Hematopoietic multipotent progenitor cell (in vitro differentiated cells): ENCODE measurements at places on chromosomes 11 and 22. TPM values are rescaled to one million over a fixed set of nuclear protein-coding genes. Genes with fewer than 3 reads are reported as not detected.
A peak's percentile ranks its signal among the peaks of the same experiment; 100 is the strongest.

DNA sequence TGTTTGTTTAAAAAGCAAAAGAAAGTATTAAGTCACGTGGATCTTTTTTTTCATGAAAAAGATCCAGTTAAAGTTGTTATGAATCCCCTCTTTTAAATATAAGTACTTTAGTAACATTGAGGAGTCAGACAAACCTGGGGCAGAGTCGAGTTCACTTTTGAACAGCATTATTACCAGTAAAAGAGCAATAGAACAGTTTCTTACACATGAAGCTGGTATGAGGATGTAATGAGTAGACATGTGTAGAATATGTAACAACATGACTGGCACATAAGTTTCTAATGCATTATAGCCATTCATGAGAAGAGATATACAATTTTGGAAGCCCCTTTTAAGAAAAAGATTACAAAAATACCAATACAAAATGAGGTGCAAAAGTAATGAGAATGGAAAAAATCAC, 7.6 kb upstream of the MUC15 start:
- no peak for DNase-seq

DNA sequence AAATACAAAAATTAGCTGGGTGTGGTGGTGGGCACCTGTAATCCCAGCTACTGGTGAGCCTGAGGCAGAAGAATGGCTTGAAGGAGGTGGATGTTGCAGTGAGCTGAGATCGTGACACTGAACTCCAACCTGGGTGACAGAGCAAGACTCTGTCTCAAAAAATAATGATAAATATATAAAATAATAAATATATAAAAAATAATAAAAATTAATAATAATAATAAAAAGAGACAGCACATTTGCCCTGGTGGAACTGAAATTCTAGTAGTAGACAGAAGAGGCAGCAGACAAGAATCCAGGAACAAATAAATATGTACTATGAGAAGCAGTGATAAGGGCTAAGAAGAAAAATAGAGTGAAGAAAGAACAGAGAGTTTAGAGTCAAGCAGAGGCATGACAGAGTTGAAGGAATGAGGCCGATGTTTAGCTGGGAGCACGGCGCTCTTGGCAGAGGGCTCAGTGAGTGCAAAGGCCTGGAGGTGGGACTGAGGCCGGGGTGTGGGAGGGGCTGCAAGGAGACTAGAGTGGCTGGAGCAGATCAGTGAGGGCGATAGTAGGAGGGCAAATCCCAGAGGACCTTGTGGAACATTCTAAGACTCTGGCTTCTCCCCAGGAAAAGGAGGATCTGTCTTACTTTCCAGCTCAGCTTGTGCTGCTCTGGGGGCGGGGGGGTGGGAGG, 410.3 kb downstream of the MN1 start:
- no peak for DNase-seq

The KDM4D gene
- total RNA-seq: 1.3 TPM

The AQP11 gene
- 0.27 TPM for total RNA-seq

DNA sequence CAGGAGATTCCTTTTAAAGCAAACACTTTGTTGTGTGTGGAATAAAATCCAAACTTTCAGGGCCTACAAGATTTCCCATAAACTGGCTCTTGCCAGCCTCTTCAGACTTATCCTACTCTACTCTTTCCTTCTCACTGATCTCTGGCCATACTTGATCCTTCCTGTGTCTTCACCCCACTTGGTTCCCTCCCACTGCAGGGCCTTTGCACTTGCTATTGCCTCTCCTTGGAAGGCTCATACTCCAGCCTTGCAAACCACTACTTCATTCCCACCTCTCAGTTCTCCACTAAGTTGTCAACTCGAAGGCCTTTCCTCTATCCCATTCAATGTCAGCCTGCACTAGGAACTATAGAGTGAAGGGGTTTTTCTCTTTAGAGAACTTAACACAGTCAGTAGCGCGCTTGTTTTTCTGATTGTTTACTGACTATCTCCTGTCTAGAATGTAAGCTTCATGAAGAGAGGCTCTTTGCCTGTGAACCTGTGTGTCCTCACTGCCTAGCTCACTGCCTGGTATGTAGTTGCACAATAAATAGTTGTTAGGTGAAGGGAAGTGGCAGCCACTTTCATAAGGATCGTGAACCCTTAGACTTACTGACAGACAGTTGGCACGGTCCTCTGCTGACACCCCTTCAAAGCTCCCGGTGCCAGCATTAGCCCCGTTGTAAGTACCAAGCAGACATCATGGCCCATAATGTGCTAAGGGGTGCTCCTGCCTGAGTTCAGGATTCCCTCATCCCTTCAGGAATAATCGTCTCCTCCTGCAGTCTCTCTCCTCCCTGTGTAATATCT, 833 bp upstream of the ME3 start:
- DNase-seq: no peak

The MMP3 gene
- not detected for total RNA-seq

DNA sequence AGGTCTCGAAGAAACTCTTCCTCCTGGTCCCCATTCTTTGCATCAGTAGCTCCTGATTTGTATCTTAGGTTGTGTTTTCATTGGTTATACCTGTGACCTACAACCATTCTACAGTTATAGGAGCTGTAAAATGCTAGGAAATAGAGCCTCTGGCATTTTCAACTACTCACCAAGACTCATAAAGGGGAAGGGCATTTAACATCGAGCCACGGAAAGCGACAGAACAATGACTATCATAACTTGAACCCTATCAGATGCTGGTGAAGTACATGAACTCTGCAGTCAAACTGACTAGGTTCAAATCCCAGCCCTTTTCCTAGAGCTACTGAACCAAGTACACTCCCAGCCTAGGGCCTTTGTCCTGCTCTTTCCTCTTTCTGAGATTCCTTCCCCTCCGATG, 588.0 kb downstream of the SOX6 start:
- DNase-seq: no peak

GRCh38 chr11:123603666-123604065, 50.8 kb downstream of the SCN3B start:
- no peak for DNase-seq

DNA sequence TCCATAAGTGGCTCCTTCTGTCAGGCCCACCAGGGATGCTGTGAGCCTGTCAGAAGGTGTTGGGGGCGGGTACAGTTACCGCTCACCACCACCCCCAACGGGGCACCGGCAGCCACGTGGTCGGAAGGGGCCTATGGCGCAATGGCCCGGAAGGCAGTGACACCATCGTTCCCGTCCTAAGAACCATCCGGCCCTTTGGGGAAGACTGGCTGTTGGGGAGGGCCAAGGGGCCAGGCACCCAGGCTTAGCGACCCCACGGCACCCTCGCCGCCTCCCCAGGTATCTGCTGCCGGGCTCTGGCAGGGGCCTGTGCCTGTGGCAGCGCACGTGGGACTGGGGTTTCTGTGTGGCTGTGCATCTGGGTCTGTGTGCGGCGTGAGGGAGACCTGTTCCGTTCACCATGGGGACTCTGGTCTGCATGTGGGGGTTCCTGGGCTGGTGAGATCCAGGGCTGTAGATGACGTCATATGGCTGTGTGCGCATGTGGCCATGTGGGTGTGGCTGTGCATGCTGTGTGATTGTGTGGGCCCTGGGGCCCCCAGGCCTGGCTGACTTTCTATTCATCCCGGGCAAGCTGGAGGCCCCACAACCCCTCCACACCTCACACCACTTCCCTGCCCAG, 717 bp downstream of the OSM start:
- DNase-seq: peak; percentile 70

DNA sequence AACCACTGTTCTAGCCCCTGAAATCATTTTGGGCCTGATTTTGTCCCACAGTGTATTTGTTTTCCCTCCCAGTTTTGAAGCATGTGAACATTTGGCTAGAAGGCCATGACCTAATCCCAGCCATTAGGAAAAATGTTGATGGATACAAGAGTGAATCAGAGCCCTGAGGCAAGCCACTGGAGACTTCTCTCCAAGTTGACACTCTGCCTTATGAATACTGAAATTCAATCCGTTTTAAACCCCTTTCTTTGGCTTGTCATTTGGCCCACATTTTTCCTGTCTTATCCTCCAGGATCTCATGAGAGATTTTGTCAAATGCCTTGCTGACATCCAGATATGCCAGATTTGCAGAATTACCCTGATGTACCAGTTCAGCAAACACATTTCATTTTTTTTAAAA, 158.8 kb downstream of the FAT3 start:
- no peak for DNase-seq

DNA sequence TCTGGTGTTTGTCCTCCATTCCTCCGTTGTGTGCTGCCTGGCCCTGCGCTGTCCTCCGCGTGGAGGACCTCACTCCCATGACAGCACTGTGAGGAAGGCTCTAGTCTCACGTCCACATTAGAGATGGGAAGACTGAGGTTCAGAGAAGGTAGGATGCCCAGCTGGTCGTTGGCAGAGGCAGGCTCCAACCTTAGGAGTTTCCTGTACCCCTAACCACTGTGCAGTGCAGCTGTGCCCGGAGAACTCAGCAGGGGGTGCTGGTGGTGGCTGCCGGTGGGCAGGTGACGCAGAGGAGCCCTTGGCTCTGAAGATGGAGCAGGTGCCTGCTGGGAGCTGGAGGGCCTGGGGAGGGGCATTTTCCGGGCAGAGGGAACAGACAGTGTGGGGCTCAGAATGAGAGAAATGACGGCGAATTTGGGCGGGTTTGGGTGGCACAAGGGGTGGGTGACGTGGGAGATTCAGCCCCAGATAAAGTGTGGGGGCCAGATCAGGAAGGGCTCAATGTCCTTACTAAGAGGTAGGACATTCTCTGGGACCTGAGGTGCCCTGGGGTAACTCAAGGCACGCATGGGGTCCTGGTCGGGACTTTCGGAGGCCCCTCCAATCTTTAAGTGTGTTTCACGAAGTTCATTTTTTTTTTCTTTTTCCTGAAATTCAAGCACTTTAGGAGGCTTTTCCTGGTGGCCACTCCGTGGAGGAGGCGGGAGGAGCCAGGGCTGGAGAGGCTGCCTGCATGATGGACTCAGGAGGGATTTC, 535.0 kb downstream of the TBC1D22A start:
- DNase-seq: no peak

- peak; percentile 38 for DNase-seq
These were observed 38.2 kb upstream of the LYVE1 start for GRCh38 chr11:10606536-10607208.

DNA sequence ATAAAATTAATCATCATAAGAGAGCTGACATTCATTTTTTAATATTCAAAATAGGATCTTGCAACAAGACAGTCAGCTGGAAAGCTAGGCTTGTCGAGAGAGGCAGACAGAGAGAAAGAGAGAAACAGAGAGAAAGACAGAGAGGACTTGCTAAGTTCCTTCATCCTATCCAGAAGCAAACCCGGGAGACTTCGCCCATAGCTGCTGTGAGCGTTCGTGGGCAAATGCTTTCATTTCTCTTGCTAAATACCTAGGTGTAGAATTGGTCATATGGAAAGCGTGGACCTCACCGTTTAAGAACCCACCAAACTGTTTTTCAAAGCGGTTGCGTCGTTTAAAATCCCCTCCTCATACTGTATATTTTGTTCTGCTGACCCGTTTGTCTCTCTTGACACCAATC, 25.3 kb upstream of the KRTAP5-6 start:
- DNase-seq: no peak

DNA sequence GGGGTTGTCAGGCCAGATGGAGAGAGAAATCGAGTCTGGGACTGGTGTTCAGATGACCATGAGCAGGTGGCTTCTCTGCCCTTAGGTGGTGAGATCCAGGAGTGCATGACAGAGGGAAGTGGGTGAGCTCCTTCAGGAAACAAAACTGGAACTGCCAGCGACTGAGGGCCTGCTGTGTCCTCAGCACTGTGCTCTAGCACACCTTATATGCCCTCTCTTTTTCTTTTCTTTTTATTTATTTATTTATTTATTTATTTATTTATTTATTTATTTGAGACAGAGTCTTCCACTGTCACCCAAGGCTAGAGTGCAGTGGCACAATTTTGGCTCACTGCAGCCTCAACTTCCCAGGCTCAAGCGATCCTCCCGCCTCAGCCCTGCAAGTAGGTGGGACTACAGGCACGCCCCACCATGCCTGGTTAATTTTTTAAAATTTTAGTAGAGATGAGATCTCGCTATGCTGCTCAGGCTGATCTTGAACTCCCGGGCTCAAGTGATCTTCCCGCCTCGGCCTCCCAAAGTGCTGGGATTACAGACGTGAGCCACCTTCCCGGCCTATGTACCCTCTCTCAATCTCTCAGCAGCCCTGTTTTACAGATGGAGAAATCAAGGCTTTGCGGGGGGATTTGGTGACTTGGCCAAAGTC, 14.8 kb upstream of the RASD2 start:
- DNase-seq: no peak

DNA sequence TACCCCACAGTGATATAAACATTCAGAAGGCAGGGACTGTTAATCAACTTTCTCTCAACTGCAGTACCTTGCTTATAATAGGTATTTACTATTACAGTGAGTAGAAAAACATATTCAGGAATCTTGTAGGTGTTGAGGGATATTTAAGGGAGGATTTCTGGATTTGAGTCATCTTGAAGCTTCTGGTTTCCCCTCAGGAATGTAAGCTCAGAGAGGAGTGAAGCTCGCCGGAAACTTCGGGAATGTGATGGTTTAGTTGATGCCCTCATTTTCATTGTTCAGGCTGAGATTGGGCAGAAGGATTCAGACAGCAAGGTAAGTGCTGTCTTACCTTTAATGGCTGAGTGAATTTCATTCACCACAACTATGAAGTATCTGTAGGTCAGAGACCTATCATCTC, 42.9 kb downstream of the CTNND1 start:
- no peak for DNase-seq

GRCh38 chr22:36852056-36852973, 8.5 kb upstream of the NCF4 start:
- DNase-seq: no peak

GRCh38 chr11:44767421-44767820, 40.7 kb downstream of the TSPAN18 start:
- DNase-seq: no peak

DNA sequence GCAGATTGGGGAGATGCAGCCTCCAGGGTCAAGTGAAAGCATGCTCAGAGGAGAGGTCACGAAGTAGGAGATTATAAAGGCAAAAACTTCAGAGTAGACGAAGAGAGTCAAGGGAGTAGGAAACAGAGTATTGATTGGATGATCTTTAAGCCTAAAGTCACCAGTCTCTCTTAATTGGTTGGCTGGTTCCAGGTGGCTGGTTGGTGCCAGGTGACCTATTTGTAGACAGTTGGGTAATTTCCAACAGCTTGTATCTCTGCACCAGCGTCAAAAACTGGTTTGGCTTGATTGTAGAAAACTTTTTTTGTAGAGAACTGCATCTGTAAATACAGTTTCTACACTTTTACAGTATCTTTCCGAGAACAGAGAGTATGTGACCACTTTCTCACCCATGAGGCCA, 75.7 kb upstream of the CCDC90B start:
- no peak for DNase-seq
